Lower leg skin (tissue), 4 donors: ENCODE measurements at places on chromosomes 1 and 21. TPM values are rescaled to one million over a fixed set of nuclear protein-coding genes. Genes with fewer than 3 reads are reported as not detected.

Gene LAPTM5
- total RNA-seq, result 8.7 TPM

Gene ZNF697
- total RNA-seq, result 3.5 TPM

Gene USH2A
- 0.03 TPM for total RNA-seq

Gene ADCY10
- not detected for total RNA-seq

Gene OR2T8
- total RNA-seq, result 4.3 TPM

Gene CBR3
- 44.0 TPM for total RNA-seq

Gene BSND
- not detected for total RNA-seq

Gene GLRX2
- total RNA-seq, result 11.0 TPM

Gene SLC44A5
- 4.3 TPM for total RNA-seq

Gene ENSA
- 373 TPM for total RNA-seq

Gene GCSAML
- 0.08 TPM for total RNA-seq

Gene TBCE
- 19.4 TPM for total RNA-seq

Gene RNU1-2
- total RNA-seq, result under 0.01 TPM

Gene PCAT6
- 4.0 TPM for total RNA-seq

Gene MDM4
- 32.5 TPM for total RNA-seq

Gene GBP6
- 0.69 TPM for total RNA-seq

Gene ATXN7L2
- 4.9 TPM for total RNA-seq

Gene NUP210L
- 0.23 TPM for total RNA-seq

Gene C1orf185
- total RNA-seq, result not detected

Gene SLC27A3
- total RNA-seq, result 58.2 TPM
